ENCODE measurements at places on chromosomes 11 and 22.

- no peak for DNase-seq
Observed at GRCh38 chr11:9022961-9023680, 19.3 kb upstream of the NRIP3 start.

DNA sequence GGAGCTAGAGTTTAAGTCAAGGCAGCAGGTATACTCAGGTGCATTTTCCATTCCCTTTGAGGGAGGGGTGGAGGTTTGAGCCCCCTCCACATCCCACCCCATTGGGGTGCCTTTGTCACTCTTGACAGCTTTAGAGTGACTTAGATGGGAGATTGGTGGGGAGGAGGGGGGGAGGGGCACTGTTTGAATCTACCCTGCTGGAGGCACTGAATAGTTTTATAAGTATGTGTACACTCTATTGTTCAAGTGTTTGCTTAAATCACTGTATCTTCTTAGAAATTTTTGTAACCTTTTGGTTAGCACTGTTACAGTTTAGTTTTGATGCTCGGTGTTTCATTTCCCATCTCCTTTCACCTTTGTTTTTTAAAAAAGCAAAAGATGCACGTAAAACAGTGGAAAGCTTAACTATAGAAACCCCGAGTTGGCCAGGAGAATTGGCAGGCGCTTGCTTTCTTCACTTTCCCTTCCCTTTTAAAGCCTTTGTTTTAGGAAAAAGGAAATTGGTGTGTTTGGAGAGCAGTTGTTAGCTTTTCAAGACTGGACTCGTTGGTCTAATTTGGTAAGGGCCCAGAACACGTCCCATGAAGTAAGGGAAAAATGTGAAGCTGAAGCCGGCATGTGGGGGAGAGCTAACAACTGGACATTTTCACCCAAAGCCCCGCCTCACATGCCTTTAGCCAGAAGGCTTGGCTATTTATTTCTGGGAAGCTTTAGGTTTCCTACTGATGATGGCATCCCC, 42.8 kb downstream of the TNRC6B start:
- peak; percentile 40 for DNase-seq

DNA sequence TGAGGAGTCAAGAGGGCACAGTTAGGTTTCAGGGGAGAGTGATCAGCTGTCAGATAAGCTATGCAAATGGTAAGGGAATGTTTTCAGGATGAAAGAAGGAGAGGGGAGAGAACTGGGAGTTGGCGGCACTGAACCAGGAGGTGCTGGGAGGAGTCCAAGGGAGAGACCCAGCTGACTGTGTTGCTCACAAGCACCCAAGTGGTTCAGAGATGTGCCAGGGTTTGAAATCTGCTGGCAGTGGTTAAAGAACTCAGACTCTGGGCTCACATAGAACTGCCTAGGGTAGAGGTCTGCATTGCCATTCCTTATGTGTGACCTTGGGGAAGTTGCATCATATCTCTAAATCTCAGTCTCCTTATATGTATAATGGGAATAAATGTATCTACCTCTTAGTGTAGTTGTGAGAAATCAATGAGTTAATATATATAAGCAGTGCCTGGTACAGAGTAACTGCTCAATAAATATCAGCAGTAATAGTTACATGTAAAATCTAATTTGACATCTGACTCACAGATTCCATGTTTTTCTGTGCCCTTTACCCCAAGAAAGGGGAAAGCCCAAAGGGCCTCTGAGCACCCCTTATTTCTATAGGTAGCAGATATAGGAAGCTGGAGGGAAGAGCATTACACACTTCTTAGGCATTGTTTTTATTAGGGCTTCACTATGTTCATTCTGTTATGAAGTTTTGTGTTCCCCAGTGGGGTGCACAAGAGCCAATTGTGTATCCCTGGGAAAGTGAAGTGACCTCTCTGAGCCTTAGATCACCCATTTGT, 66.9 kb upstream of the SESN3 start:
- DNase-seq, result no peak

DNA sequence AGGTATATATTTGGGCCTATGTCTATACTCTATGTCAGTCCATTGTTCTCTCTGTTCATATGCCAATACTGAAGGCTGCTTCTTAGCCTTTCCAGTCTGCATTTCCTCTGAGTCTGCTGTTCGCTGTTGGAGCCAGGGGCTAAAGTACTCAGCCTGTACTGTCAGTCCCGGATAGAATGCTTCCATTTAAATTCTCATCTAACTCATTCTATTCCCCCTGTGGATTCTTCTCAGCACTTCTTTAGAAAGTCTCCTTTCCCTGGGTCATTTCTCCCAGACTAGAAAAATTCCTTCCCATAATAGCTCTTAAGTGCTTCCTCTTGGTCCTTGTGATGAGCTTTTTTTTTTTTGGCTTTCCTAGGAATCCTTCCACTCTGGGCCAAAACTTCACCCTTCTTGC, 293.1 kb downstream of the KIRREL3 start:
- DNase-seq, result no peak

GRCh38 chr11:66680966-66681645, 3.4 kb upstream of the RBM4B start:
- DNase-seq, result no peak

DNA sequence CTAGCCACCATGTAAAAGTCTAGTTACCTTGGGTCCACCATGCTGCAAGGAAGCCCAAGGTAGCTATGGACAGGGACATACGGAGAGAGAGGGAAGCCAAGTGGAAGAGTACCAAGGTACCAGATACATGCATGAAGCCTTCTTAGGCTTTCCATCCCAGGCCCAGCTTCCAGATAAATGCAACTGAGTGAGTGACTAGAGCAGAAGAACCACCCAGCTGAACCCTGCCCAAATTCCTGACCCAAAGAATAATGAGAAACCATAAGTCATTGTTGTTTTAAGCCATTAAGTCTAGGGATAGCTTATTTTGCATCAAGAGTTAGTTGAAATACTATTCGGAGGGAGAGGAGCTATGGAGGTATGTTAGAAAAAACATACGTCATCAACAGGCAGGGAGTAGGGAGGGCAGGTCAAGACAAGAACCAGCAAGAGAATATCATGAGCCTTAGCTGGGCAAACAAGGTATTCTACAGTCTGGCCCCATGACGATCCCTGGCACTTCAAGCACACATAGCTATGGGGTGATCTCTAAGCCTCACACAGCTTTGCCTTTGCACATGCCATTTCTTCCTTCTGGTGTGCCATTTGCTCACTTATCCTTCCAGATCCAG, 36.5 kb upstream of the APLNR start:
- no peak for DNase-seq

DNA sequence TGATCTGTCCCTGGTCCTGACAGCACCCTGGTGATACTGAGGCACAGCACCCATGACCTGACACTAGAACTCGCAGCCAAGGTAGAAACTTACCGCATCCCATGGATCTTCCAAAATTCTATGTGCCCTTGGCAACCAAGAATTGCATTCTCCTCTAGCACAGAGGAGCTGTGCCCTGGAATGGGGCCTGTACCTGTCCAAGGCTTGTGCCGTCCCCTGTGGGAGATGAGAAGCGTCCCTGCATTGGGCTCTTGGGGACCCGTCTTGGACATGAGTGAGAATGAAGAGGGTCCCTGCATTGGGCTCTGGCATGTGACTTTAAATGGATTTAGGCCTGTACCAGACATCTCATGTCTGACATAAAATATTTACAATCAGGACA, 67.1 kb downstream of the GGTLC2 start:
- DNase-seq, result no peak

DNA sequence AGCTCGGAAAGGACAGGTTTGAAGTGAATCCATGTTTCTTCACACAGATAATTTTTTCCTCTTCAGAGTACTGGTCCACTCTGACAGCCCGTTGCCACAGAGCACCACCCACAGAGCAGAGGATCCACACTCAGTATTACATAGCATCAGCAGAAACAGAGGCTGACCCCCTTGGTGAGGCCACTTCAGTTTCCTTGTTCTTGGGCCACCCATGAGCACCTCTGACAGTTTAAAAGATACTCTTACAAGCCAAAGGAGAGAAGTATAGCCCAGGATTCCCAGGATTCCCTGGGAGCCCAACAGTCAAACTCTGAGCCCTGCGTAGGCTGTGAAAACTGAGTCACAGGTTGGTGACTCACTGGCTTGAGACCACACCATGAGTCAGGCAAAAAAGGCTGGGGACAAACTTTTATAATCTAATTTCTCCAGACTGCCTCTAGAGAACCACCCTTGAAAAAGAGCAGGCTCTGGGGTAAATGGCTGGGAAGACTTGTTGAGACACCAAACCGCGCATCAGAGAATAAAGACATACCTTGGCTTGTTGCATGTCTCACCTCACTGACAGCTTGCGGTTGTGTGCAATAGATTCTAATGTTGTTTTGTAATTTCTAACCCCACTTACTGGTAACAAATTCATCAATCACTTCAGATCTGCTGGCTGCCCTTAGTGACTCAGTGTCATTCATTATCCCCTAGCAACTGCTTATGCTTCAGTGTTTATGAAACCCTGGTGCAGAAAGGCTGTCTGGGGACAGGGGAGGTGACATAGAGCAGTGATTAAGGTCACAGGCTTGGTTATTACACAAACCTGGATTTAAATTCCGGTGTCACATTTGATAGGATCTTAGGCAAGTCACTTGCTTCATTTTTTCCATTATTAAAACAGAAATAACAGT, 56.9 kb upstream of the PRSS23 start:
- peak; percentile 99 for DNase-seq

DNA sequence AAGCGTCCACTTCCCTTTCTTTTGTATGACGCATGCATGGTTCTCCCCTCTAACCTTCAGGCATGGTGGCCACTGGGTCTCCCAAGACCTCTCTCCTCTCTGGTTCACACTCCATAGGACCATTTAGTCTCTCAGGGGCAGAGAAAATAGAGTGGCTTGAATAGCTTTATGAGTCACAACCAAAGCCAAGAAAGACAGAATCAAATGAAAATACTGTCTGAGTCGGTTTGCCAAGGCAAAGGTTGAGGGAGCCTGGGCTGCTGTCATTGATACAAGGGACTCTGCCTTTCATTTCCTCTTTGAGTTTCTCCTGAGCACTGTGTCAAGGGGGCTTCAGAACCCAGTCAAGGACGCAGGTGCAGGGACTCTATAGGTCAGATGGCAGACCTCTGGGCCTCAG, 44.2 kb downstream of the TENM4 start:
- peak; percentile 49 for DNase-seq

All from fibroblast of lung (primary cell).